ENCODE measurements at places on chromosomes 12 and 14.
A peak's percentile ranks its signal among the peaks of the same experiment; 100 is the strongest.

- no peak for DNase-seq
These were observed 60.0 kb upstream of the ELK3 start for GRCh38 chr12:96134200-96134599.

DNA sequence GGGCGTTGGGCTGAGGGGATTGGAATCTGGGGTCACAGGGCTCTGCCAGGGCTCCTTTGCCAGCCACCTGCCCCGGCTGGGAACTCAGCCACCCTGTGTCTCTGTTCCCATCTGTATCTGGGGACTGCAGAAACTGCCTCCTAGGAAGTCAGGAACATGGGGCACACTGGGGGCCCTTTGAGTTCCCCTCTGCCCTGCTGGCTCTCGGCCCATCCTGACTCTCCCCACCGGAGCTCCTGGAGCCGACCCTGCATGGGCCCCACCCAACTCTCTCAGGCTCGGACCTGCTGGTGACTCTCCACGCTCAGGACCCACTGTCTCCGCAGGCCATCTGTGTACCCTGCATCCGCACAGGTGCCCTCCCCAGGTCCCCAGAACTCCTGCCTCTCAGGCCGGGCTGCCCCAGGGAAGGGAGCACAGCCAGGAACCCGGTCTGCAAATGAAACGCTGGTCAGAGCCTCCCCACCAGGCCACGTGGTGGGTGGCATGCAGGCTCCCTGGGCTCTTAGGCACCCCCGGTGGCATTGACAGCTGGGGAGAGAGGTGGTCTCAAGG is 82.8 kb downstream of the KIF26A start:
- no peak for DNase-seq

- DNase-seq = no peak
These were observed 132.3 kb downstream of the TMEM30B start for GRCh38 chr14:61148742-61149350.

DNA sequence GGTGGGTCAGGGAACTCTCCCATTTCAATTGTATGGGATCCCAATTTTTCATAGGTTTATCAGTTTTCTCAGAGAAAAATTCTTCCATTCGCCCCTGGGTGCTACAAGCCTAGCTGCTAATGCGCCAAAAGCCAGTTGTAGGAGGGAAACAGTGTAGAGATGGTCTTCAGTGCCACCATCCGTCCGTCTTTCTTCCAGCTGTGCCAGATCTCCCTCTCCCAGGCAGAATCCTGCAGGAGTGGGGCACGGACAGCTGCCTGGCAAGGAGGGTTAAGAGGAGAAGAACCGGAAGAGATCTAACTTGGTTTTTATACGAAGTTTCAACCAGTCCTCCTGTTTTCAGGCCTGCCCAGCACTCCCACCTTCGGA is 38.9 kb upstream of the FUT8 start:
- DNase-seq = no peak

DNA sequence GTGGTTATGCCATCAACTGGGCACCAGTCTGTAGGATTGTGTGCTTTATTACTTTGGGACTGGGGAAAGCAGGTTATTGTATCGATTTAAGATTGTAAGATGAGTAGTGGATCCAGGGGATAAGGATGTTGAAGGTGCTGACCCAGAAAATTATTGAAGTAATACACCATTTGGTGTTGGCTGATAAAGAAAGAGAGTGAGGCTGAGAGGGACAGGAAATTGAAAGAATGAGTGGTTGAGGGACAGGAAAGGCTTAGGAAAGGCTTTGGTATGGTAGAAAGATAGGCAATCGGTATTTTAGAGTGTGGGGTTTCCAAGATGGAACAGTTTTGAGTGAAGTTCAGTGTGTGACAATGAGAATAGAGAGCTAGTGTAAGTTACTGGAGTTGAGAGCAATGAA is 12.3 kb downstream of the PPHLN1 start:
- DNase-seq = no peak

DNA sequence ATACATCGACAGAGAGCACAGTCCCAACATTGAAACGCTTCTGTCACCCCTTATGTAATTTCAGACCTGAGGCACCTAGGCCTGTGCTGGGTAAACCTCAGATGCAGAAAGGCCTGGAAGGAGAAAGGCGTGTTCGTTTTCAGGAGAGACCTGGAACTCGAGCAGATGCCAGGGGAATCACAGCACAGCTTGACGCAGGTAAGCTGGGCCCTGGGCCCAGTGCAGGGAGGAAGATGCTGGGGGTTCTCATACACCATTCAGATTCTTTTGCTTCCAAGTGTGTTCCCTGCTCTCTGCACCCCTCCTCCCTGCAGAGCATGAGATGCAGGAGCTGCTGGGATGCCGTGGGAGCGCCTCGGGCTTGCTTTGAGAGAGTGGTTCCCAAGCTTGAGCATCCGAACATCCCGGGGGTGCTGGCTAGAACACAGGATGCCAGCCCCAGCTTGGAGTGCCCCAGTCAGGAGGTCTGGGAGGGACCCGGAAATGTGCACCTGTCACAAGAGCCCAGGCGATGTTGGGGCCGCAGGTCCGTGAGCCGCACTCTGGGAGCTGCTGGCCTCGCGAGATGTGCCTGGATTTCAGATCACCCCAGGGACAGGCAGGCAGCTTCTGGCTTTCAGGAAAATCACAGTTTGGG is 35.9 kb downstream of the FZD10 start:
- no peak for DNase-seq

DNA sequence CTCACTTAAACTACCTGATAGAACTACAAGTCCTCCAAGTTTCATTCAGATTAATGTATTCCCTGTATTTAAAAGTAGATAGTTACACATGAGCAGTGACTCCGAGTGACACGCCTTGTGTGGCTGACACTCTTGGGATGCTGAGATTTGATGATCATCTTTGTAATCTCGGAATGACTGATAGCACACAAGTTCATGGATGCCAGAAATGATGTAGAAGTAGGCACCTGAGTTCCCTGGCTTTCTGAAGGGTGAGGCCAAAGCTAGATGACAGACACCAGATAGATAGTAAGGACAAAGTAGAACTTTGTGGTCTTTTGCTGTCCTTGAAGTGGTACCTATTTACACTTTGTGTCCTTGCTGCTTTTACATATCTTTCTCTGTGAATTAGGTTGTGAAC is 491.2 kb downstream of the PCNX1 start:
- DNase-seq = no peak

DNA sequence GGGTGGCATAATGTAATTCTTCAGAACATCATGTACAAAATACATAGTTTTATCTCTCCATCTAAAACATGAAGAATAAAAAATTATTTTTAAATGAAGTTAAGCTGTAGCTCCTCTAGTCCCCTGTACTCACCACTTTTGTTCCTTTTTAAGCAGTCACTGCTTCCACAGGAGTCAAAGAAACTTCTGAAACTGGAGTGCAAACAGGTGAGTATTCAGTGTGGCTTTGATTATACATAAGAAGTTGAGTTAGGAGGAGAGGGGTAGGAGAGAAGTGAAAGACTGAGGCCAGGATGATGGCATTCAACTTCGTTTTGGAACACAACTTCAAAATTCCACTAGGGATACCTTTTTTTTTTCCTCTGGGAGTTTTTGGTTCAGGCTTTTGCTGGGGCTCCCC is 131.4 kb upstream of the CNTN1 start:
- no peak for DNase-seq

DNA sequence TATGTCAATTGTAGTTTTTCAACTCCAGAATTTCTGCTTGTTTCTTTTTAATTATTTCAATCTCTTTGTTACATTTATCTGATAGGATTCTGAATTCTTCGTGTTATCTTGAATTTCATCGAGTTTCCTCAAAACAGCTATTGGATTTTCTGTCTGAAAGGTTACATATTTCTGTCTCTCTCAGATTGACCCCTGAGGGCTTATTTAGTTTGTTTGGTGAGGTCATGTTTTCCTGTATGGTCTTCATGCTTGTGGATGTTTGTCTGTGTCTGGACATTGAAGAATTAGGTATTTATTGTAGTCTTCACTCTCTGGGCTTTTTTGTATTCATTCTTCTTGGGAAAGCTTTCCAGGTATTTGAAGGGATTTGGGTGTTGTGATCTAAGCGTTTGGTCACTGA is 85.6 kb downstream of the SNAPC1 start:
- DNase-seq = no peak

- DNase-seq = no peak
These were observed 404.9 kb upstream of the TMPO start for GRCh38 chr12:98110536-98110935.

- DNase-seq = no peak
These were observed 14.4 kb upstream of the POLR3B start for GRCh38 chr12:106343214-106343528.

GRCh38 chr12:40945772-40946171 is 242.3 kb upstream of the PDZRN4 start:
- no peak for DNase-seq

GRCh38 chr14:77459072-77459723 is 1.3 kb downstream of the AHSA1 start:
- DNase-seq = peak; percentile 83

GRCh38 chr12:132322206-132323132 is 6.9 kb downstream of the GALNT9 start:
- no peak for DNase-seq

GRCh38 chr12:47312808-47313426 is 233.2 kb upstream of the AMIGO2 start:
- no peak for DNase-seq

GRCh38 chr14:92425101-92425500 is 88.5 kb upstream of the RIN3 start:
- no peak for DNase-seq

- no peak for DNase-seq
These were observed 18.2 kb upstream of the STRAP start for GRCh38 chr12:15863984-15864383.

- DNase-seq = no peak
These were observed 11.2 kb downstream of the LLPH start for GRCh38 chr12:66119229-66119869.

Data from eye (tissue), 1 donor.